ENCODE measurements at places on chromosomes 6 and 20.

DNA sequence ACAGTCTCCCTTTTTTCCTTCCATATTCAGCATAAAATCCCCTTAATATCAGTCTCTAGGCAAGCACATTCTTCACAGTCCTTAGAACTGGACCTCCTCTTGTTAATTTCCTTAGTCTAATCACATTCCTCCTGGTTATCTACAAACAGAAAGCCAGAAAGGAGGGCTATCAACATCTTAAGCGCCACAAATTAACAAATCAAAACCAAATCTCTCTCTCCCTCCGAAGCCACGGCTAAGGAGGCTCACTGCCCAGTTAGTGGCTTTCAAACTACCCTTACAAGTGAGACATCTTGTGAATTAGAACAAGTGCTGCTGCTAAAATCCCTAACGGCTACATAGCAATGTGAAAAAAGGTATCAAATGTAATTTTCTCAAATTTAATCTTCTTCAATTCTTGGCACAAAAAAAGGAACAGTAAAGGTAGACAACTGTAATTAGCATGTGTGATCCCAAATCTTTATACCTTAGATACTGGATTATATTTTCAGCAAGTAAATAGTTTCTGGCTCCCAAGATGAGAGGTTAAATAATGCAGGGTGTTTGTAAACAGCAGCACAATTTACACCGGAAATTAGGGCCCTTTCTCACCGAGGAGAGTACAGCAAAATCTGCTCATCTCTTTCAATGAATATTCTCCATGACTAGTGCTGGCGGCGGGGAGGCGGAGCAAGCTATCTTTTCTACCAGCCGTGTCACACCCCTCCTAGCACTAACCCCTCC, 1.4 kb upstream of the TRIM39 start:
- peak; percentile 50 for DNase-seq

DNA sequence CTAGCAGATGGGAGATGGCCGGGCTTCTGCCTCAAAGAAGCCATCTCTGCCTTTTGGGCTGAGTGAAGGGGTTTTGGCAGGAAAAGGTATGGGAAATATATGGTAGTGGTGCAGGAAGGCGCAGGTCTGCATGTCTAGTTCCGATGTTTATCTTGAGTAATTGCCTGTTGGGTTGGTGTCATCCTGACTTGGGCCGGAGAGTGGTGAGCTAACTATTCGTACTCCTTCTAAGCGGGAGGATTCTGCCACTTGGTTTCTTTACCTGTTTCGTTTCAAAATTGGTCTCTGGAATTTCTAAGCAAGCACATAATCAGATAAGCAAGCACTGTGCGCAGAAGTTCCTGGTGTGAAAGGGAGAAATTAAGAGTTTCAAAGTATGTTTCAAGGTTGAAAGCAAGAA, 229.6 kb downstream of the SAMD5 start:
- no peak for DNase-seq

- DNase-seq = peak; percentile 47
Measured at GRCh38 chr20:50478162-50478990, 31.8 kb upstream of the PTPN1 start.

GRCh38 chr6:153484056-153484455, 353.0 kb upstream of the RGS17 start:
- DNase-seq = no peak

DNA sequence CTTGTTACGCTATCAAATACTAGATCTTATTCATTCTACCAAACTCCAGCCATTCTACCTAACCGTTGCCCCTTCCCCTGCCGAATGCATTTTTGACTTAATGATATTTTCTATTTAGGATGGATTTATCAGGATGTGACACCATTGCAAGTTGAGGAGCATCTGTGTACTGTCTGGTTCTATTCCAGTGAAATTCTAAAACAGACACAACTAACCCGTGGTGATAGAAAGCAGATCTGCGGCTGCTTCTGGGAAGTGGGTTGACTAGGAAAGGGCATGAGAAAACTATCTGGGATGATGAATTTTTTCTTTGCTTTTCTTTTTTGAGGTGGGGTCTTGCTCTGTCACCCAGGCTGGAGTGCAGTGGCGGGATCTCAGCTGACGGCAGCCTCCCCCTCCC, 20.7 kb upstream of the SRC start:
- DNase-seq = no peak

- DNase-seq = no peak
Measured at GRCh38 chr6:167979436-167980139, 17.9 kb upstream of the KIF25 start.

- DNase-seq = no peak
Measured at GRCh38 chr6:140671926-140672325, 1297.5 kb upstream of the CITED2 start.

GRCh38 chr6:25582101-25582500, 69.9 kb upstream of the SCGN start:
- DNase-seq = no peak
